CD4-positive, alpha-beta T cell treated with Interleukin-6 for 4 hours (primary cell): ENCODE measurements at places on chromosomes 7 and 10.
A peak's percentile ranks its signal among the peaks of the same experiment; 100 is the strongest.

- DNase-seq = no peak
These were observed 197.4 kb upstream of the MTPN start for GRCh38 chr7:136174477-136175125.

- no peak for DNase-seq
These were observed 65.4 kb downstream of the NPS start for GRCh38 chr10:127614484-127615017.

DNA sequence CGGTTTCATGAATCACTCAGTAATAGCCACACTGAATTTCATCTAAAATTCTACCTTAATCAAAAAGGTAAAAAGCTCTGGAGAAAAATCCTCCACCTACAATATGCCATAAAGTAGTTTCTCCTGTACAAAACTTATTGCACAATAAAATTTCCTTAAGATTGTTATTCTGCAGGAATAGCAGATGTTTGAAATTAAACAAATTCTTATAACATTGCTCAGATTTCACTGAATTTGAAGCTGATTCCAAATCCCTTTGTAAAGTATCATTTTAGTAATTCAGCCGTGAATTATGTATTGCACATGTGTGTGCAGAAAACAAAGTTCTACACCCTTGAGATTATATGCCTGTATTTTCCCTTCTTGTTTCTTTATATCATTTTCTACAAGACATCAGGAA lies 123.8 kb downstream of the AMPH start:
- no peak for DNase-seq

- DNase-seq = no peak
These were observed 78.3 kb downstream of the SH3PXD2A start for GRCh38 chr10:103776878-103777591.

DNA sequence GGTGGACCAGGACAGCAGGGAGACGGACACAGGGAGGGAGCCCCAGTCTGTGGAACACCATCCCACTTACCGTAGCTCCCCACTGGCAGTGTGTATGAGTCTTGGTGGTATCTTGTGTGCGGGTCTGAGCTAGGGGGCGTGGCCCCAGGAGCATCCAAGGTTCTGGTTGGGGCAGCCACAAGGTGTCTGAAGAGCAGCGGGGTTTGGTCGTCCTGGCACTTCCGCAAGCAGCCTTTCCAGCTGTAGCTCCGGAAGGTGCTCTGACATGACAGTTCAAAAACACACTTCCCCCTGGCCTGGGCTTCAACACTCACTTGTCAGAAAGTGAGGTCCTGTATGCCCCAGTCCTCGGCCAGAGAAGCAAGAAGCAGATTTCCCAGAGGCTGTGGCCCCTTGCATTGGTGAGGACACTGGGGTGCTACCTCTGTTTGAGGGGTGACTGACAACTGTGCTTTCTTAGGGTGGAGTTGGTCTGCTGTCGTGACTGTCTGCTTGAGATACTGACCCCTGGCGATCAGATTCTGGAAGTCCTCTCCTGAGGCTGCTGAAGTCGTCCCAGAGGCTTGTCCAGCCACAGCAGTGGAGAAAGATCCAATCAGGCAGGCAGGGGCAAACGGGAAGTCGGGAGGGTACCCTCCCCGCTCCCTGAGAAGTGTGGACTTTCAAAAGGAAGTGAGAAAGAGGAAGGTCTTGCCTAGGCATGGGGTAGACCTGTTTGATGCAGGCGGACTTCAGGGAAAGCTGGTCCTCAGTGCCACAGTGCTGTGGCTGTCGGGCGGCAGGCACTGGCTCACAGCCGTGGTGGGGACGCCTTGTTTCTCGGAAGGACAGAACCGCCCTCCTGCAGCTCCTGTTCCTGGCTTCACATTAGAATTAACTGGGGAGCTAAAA lies 51.4 kb upstream of the PFKFB3 start:
- peak; percentile 62 for DNase-seq
